Ascending aorta (tissue), 2 donors: ENCODE measurements at places on chromosomes 2 and 18.

DNA sequence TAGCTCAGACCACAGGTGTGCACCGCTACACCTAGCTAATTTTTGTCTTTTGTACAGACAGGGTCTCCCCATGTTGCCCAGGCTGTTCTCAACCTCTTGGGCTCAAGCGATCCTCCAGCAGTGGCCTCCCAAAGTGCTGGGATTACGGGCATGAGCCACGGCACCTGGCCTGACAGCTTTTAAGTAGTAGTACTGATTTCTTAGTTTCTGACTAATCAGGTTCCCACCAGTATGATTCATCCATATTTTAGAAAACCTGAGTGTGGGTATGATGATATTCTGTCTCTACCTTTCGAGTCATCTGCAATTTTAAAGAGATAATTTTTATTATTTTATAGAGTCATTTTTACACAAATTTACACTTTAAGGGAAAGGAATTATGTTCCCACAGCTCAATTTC is 46.4 kb upstream of the GULP1 start:
- DNase-seq: no peak

- no peak for DNase-seq
These were observed 236.4 kb downstream of the ATAD2B start for GRCh38 chr2:23690421-23691105.

DNA sequence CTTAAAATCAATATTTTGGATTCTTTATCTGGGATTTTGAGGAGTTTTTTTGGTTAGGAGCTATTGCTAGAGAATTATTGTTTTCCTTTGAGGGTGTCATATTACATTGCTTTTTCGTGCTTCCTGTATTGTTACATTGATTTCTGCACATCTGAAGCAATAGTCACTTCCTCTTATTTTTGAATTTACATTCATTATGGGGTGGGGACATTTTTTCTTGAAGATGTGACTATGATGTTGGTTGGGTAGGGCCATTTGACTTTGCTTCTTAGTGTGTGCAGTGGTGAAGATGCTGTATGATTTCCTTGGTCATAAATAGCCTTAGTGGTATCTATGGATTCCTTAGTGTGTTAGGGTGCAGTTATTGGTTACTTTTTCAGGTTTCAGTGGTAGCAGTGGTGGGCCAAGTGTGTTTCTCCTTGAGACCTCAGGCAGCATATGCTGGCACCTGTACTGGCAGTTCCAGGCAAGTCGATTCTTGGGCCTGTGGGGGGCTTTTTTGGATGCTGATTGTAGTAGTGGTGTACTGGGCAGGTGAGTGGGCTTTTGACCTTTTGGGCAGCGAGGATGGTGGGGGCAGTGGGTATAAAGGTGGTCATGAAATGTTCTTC is 61.8 kb downstream of the ARHGAP25 start:
- no peak for DNase-seq

DNA sequence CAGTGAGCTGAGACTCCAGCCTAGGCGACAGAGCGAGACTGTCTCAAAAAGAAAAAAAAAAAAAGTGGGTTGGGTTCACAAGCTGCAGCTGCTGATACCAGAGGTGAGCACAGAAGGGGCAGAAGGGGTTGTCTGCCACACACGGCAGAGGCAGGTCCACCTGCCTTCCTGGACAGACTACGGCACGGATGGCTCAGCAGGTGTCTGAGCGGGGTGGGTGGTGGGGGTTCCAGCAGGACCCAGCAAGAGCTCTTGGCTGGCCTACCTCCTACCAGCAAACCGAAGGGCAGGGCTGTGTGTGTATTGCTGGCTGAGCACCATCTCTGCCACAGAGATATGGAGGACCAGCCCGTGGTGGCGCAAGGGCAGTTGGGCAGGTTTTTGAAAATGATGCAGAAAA is 130.4 kb upstream of the ASB18 start:
- DNase-seq: no peak

DNA sequence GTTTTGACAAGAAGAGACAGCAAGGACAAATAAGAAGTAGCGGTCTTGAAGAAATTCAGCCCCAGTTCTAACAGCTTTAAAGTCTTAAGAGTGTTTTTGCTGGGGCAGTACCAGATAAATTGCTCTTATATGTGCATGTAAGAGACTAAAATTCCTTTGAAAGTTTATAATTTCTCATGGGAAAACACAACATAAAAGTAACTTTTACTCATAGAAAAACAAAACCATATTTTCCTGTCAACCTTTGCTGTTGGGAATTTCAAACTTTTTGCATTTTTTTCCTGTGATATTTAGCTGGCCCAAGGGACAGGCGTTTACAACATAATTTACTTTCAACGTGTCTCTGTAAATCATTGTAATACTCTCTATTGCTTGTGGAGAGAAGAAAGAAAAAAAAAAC is 767.8 kb upstream of the ZEB2 start:
- DNase-seq: no peak

DNA sequence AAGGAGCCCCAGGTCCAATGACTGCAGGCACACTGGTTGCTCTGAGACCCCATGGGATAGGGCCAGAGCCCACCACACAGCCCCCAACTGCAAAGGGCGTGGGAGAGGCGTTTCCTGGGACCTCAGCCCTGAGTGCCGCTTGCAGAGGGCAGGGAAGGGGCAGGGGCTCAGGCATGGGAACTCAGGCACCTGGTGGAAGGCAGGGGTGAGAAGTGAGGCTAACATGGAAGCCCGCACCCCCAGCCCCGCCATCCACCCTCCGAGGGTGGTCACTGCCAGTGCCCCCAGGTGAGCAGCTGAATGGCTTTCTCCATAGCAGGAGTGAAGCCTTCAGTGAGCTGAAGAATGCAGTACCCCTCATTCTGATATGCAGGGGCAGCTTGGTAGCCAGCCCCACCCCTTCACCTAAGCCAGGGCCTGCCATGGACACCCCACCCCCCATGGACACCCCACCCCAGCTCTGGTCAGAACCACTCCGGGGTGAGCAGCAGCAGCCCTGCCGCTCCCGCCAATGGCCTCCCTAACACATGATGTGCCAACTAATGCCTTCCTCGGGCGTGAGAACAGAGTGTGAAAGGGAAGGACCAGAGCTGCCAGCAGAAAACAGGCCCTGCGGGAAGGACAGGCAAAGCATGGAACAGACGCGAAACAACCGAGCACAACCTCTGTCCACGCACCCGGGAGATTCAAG is 6.6 kb downstream of the KIF1A start:
- no peak for DNase-seq

GRCh38 chr2:203992509-203992908 is 55.9 kb downstream of the ICOS start:
- DNase-seq: no peak

DNA sequence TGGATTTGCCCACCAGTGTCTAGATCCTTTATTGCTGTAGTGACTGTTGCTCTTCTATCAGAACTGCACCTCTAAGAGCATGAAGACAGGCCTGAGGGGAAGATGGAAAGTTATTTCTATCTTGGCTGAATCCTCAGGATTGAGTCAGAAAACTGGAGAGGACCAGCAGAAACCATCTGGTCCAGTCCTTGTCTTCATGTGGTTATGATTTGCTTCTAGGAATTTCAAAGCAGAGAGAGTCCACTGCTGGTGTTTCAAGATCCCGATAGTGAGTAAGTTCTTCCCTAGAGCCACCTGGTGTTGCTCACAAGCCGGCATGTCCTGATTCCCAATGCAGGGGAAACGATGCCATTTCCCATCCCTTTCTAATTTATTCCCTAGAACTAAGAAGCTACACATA is 84.2 kb downstream of the NCKAP5 start:
- no peak for DNase-seq

GRCh38 chr2:170969030-170969429 is 40.0 kb downstream of the GORASP2 start:
- no peak for DNase-seq

GRCh38 chr2:147578529-147578928 is 266.3 kb upstream of the ACVR2A start:
- no peak for DNase-seq

- no peak for DNase-seq
These were observed 272.2 kb upstream of the ACVR2A start for GRCh38 chr2:147572622-147573021.

DNA sequence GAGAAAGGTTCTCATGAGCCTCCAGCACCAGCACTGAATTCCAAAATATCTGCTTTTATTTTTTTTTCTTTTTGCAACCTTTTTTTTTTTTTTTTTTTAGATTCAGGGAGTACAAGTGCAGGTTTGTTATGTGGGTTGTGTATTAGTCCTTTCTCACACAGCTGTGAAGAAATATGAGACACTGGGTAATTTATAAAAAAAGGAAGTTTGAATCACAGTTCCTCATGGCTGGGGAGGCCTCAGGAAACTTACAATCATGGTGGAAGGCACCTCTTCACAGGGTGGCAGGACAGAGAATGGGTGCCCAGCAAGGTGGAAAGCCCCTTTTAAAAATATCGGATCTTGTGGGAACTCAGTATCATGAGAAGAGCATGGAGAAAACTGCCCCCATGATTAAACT is 7.9 kb upstream of the TMX3 start:
- DNase-seq: no peak

DNA sequence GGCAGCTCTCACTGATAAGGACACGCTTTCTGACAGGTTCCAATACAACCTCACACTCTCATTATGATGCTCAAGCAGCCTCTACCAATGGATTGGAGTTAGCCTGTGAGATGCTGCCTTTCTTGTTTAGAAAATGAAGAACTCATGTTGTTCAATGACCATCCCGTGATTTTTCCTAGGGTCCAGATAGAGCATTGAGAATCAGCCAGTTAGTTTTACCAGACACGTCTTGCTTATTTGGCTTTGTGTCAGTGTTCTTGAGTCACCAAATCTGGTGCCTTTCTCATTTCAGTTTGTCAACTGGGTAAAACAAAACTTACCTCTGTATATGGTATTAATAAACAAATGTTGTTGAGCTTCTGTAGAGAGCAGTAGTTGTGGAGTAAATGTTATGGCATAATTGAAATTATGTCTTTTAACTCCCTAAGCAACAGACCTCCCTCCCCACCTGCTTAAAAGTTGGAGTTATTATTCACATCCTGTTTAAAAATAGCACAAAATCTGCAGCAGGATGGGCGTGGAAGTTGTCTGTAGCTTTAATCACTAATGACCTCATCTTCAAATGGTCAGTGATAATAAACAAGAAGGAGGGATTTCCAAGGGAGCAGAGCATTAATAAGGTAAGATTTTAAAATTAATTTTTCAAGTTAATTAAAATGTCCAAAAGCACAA is 167.3 kb downstream of the HRH4 start:
- DNase-seq: no peak

GRCh38 chr2:223251656-223252229 is 199.8 kb downstream of the KCNE4 start:
- DNase-seq: no peak

DNA sequence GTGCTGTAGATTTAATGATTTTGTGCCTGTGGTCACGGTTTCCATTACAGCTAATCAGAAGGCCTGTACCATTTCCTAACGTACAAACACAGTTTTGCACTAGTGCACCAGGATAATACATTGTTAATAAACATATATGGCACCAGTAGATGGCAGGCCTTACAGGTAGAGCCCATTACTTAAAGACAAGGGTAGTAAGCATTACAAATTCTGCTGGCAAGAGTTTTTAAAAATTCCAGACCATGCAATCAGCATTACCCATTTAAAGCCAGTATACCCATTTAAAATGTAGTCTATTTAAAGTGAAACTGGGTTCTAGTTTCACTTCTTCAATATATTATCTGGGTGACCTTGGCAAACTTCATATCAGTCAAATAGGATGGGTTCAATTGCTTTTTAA is 224.2 kb downstream of the NUP35 start:
- DNase-seq: no peak
